ENCODE measurements at places on chromosomes 6 and 20. TPM values are rescaled to one million over a fixed set of nuclear protein-coding genes. Genes with fewer than 3 reads are reported as not detected.

- peak; percentile 57 for DNase-seq
- H3K36me3 ChIP-seq: no peaks in the 10 kb centered on the region
- H3K27ac ChIP-seq: no peak overlapping the region
- no peak overlapping the region for H3K4me3 ChIP-seq
- H3K27me3 ChIP-seq: no peaks in the 10 kb centered on the region
These were observed 29.2 kb downstream of the C6orf58 start for GRCh38 chr6:127606131-127606562.

GRCh38 chr6:163291622-163292021 is 122.9 kb upstream of the QKI start:
- H3K27ac ChIP-seq: no peak overlapping the region
- no peaks in the 10 kb centered on the region for H3K27me3 ChIP-seq
- DNase-seq: peak; percentile 14
- no peaks in the 10 kb centered on the region for H3K36me3 ChIP-seq

- H3K27me3 ChIP-seq: no peaks in the 10 kb centered on the region
- peak; percentile 61 for DNase-seq
These were observed 71.5 kb upstream of the TGM3 start for GRCh38 chr20:2224368-2224639.

GRCh38 chr6:150196942-150197745 is 54.3 kb downstream of the PPP1R14C start:
- DNase-seq: no peak
- H3K4me3 ChIP-seq: no peak overlapping the region
- H3K27ac ChIP-seq: no peak overlapping the region
- no peaks in the 10 kb centered on the region for H3K27me3 ChIP-seq

DNA sequence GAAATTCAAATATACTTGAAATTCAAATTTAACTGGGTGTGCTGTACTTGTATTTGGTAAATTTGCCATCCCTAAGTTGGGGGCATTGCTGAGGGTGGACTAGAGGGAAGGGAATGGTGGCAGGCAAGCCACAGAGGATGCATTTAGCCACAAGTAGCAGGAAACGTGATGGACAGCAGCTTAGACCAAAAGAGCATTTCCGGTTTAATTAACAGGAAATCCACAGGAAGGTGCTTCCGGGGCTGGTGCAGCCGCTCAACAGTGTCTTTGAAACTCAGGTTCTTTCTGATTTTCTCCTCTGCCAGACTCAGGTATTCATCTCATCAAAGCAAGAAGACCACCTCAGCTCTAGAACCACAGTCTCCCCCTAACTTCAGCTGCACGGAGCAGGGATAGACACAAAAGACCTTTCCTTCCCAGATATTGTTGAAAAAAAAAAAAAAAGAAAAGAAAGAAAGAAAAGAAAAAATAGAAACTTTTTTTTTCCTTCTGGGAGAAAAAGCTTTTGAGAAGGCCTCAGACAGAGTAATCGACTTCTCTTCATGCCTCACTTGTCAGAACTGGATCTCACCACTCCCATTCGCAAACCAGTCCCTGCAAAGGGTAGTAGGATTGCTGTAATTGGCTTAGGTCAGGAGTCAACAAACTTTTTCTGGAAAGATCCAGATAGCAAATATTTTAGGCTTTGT is 8.0 kb upstream of the BCAS1 start:
- H3K27me3 ChIP-seq: no peaks in the 10 kb centered on the region
- no peak overlapping the region for H3K4me3 ChIP-seq
- no peak overlapping the region for H3K27ac ChIP-seq
- no peaks in the 10 kb centered on the region for H3K36me3 ChIP-seq
- no peaks in the 10 kb centered on the region for H3K4me1 ChIP-seq

DNA sequence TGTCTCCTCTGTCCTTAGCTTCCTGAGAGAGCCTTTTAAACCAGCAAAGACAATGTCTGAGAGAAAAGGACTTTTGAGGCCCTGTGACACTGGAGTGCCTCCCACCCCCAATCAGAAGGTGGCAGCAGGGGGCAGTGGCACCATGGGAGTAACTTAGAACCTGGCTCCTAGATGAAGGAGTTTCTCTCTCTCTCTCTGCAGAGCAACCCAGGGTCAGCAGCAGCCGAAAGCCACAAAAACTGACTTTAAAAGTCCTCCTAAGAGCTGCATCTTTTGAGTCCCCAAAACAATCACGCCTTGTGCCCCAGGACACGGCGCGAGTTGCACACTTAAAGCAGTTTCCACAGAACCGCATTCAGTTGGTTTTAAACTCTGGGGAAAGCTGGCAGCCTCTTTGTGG is 5.3 kb upstream of the TCP11 start:
- no peaks in the 10 kb centered on the region for H3K36me3 ChIP-seq
- no peaks in the 10 kb centered on the region for H3K27me3 ChIP-seq
- peaks cover 27% of the 10 kb centered on the region for H3K4me1 ChIP-seq
- H3K27ac ChIP-seq: no peak overlapping the region
- no peak overlapping the region for H3K4me3 ChIP-seq
- DNase-seq: peak; percentile 70

DNA sequence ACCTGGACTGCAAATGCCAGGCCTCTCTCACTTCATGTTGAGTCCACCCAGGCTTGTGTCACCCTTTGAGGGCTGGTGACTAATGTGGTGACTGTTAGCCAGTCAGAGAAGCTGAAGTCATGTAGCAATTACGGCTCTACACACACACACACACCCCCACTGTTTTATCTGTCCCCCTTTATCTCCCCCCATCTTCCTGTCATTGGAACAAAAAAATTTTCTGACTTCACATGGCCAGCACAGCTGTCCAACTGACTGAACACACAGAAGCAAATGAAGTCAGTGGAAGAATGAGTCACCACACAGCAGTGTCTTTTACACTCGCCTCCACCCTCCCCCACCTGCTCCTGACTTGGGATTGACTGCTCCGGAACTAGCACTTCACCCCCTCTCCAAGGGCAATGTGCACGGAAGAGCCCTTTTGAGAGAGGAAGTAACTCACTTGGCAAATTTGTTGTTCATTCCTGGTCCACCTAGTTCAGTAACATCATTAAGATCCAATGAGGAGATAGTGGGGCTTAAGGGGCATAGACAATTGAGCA is 198.0 kb downstream of the RNF144B start:
- peak; percentile 90 for DNase-seq
- peaks cover 11% of the 10 kb centered on the region for H3K4me1 ChIP-seq
- H3K36me3 ChIP-seq: no peaks in the 10 kb centered on the region
- no peaks in the 10 kb centered on the region for H3K27me3 ChIP-seq
- no peak overlapping the region for H3K4me3 ChIP-seq
- H3K27ac ChIP-seq: peak overlapping the region; percentile 2

DNA sequence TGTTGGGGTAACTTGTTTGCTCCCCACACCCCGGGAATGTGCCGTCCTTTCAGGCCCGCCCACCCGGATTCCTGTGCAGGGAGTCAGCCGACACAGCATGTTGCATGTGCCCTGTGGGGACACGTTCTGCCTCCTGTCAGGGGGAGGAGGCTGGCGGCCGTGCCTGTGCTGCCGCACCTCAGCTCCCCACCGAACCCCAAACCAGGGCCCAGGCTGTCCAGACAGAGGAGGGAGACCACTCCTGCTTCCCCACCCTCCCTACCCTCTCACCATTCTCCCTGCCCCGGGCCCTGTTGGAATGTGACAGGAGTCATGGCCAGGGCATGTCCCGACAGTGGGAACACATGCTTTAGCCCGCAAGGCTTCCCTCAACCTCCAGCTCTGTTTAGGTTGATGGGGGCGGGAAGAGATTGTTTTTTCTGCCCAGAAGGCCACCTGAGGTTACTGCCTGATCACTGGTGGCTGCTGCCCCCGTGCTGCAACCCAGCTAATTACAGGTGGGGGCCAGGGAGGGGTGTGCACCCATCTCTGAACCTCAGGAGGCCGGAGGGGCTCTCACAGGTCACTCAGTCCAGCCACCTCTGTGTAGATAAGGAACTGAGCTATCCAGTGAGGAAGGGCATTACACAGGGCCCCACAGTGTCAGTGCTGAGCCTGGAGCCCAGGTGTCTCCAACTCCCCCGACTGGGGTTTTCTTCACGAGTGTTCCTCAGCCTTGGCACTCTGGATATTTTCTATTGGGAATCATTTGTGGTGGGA is 13.6 kb downstream of the LRRC73 start:
- H3K27ac ChIP-seq: peak overlapping the region; percentile 37
- no peak overlapping the region for H3K4me3 ChIP-seq
- H3K36me3 ChIP-seq: peaks cover 18% of the 10 kb centered on the region
- DNase-seq: peak; percentile 86

The HLA-DPB1 gene
- 14.9 TPM for total RNA-seq

DNA sequence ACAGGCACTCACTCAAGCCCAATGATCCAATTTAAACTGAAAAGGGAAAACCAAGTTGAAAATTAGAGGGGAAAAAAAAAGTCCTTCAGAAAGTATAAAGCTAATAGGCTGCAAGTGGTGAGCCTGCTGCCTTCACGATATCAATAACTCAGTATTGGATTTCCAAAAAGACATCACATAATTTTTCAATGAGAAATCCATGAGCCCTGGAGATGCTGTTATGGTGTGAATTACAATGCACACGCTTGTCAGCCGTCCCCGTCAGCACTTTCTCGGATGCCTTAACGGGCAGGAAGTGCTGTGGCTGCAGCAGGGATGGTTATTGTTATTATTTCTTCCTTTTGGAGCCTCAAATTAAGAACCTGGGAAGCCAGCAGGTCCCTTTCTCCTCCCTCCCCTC is 138.5 kb downstream of the DHX35 start:
- H3K27me3 ChIP-seq: peaks cover 9% of the 10 kb centered on the region
- no peaks in the 10 kb centered on the region for H3K4me1 ChIP-seq
- no peaks in the 10 kb centered on the region for H3K36me3 ChIP-seq
- H3K27ac ChIP-seq: no peak overlapping the region
- no peak overlapping the region for H3K4me3 ChIP-seq
- DNase-seq: no peak

The TNFRSF6B gene
- total RNA-seq: 39.9 TPM

The HLA-G gene
- total RNA-seq: not detected

The PHF3 gene
- total RNA-seq: 36.0 TPM

The TMC2 gene
- total RNA-seq: not detected

The RAB44 gene
- total RNA-seq: not detected

DNA sequence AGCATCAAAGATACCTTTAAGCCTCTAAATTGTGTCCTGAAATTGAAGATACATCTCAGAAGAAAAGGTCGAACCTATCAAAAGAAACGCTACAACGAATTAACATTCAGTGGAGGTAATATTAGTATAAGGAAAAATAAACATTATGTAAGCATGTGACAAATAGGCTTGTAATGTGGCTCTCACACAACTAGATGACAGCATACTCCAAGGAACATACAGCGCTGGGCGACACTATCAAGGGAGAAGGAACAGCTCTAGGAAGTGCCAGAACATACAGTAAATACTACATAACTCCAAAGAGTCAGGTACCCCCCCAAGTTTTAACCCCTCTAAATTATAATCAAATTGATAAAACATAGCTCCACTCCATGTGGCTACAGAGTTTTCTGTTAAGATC is 103.5 kb downstream of the LAMP5 start:
- peak; percentile 43 for DNase-seq
- H3K4me1 ChIP-seq: no peaks in the 10 kb centered on the region
- H3K27ac ChIP-seq: no peak overlapping the region

The RXRB gene
- total RNA-seq: 27.7 TPM

DNA sequence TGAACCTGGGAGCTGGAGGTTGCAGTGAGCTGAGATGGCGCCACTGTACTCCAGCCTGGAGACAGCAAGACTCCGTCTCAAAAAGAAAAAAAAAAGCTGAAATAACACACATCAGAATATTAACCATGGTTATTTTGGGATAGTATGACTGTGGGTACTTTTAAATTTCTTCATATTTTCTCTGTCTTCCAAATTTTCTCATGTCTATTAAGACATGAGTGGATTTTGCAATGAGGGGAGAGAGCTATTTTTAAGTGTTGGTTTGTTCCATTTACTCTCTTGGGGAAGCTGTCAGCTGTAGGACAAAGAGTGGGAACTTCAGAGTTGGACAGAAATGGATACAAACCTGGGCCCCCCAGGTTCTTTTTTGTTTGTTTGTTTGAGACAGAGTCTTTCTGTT is 10.3 kb downstream of the ADISSP start:
- no peaks in the 10 kb centered on the region for H3K4me1 ChIP-seq
- H3K4me3 ChIP-seq: no peak overlapping the region
- no peaks in the 10 kb centered on the region for H3K27me3 ChIP-seq
- no peak overlapping the region for H3K27ac ChIP-seq
- DNase-seq: no peak
- no peaks in the 10 kb centered on the region for H3K36me3 ChIP-seq

- peaks cover 25% of the 10 kb centered on the region for H3K4me1 ChIP-seq
- peak overlapping the region; percentile 81 for H3K4me3 ChIP-seq
These were observed 432 bp downstream of the HSPA1L start for GRCh38 chr6:31814677-31815024.

The CALHM5 gene
- total RNA-seq: 8.2 TPM

- H3K27ac ChIP-seq: no peak overlapping the region
- H3K4me3 ChIP-seq: no peak overlapping the region
- H3K36me3 ChIP-seq: no peaks in the 10 kb centered on the region
These were observed 33.8 kb upstream of the CTAGE9 start for GRCh38 chr6:131744432-131745287.

DNA sequence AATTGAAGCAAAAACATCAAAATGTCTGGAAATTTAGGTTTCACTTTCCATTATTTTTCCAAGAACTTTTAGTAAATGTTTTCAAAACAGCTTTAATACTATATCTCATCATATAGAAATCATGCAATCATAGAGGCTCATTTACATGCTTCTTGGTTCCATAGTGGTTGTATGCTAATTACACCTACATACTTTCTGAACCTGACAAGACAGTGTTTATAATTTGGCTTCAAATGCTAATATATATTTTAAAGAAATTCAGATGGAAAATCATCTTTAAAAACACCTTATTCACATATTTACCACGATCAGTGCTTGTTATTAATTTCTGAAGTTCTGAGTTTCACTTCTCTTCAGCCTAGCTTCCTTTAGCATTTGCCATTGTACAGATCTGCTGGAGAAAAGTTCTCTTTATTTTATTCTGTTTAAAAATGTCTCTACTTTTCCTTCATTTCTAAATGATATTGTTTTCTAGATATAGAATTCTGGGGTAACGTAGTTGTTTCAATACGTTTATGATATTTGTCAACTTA is 89.9 kb downstream of the PLCB1 start:
- peak overlapping the region; percentile 81 for H3K27ac ChIP-seq

DNA sequence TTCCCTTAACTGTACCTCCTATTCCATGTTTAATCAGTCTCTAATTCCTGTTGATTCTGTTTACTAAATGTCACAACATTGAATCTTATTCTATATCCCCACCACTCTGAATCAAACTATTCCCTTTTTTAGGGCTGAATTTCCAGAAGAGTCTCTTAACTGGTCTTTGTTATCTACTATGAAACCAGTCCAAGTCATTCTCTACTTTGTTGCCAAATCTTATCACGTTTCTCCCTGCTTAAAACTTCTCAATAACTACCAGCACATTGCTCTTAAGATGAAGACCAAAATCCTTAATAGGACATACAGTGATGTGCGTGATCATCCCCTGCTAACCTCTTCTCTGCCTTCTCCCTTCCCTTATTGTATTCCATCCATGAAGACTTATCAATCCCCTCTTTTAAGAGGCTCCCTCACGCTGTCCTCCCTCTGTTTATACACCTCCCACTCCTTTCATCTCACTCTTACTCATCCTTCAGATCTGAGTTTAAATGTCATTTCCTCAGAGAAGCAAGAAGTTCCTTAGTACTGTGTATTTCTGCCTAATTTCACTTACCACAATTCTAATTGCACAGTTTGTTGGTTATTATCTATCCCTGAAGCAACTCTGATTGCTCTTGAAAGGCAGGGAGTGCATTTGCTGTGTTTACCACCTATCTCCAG is 143.0 kb upstream of the AHI1 start:
- H3K27me3 ChIP-seq: no peaks in the 10 kb centered on the region
- H3K4me1 ChIP-seq: no peaks in the 10 kb centered on the region
- no peak overlapping the region for H3K27ac ChIP-seq
- no peak for DNase-seq
- no peaks in the 10 kb centered on the region for H3K36me3 ChIP-seq
- no peak overlapping the region for H3K4me3 ChIP-seq

The GSTA1 gene
- total RNA-seq: not detected

The SPO11 gene
- total RNA-seq: not detected

Measured in GM23248 (cell line).